GM23248 (cell line): ENCODE measurements at places on chromosomes 2 and 18.

DNA sequence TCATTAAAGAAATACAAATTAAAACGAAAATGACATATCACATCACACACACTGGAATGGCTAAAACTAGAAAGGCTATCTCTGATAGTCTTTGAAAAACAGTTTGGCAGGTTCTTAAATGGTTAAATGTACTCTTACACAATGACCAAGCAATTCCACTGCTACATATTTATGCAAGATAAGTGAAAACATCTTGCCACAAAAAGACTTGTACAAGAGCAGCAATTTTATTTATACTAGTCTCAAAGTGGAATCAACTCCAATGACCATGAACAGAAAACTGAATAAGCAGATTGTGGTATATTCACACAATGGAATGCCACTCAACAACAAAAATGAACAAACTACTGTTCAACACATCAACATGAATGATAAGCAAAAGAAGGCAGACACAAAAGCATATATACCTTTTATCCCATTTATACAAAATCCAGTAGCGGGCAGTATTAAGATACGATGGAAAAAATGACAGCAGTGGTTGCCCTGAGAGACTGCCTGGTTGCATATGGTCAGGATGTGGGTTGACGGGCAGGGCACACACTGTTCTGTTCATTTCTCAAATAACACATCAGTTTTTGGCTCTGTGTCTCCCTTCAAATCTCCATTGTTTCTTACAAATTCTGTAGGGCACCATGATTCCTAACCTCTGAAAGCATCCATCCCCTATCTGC lies 25.4 kb downstream of the SP100 start:
- peak; percentile 54 for DNase-seq

DNA sequence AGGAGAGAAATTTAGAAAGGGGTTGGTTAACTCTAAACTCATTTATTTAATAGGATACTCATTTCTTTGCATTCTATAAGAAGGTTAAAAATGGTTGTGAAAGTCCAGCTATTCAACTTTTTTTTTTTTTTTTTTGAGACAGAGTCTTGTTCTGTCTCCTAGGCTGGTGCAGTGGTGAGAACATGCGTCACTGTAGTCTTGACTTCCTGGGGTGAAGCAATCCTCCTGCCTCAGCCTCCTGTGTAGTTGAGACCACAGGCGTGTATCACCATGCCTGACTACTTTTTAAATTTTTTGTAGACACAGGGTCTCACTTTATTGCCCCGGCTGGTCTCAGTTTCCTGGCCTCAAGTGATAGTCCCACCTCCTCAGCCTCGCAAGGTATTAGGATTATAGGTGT lies 11.9 kb downstream of the ELP2 start:
- no peak for DNase-seq

DNA sequence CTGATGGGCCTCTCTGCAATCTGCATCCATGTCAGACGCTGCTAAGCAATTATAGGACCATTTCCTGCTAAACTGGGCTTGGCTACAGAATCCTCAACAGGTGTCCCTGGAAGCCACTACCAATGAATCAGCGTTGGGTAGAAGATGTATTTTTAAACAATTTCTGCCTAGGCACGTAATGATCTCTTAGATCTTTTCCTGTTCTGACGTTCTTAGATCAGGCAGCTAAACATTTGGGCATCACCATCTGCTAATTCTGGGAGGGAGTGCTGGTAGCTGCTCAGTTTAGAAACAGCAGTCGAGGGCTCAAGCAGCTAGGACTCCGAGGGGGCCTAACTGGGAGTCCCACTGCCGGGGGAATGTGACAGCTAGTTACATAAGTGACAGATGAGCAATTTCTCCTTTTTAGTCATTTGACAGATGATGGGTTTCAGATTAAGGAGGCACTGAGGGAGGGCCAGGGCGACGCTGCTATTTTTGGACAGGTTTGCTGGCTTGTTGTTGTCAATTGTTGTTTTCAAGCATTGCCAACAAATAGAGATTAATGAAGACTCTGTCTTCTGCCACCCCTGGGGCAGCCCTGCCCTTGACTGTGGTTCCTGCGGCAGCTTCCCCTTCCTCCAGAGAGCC lies 92.7 kb downstream of the MRO start:
- DNase-seq = no peak

DNA sequence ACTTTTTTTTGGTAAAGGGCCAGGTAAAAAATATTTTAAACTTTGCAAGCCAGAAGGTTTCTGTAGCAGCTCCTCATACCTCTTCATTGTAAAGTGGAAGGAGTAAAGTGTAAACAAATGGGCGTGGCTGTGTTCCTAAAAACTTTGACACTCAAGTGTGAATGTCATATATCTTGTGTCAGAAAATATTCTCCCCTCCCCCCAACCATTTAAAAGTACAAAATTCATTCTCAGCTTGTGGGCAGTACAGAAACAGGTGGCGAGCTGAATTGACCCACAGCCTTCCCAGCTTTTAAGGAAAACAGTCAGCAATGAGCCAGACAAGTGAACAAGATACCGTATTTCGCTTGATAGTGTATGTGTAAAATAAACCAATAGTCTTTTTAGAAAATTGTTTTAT lies 4.0 kb downstream of the YPEL5 start:
- DNase-seq = no peak

DNA sequence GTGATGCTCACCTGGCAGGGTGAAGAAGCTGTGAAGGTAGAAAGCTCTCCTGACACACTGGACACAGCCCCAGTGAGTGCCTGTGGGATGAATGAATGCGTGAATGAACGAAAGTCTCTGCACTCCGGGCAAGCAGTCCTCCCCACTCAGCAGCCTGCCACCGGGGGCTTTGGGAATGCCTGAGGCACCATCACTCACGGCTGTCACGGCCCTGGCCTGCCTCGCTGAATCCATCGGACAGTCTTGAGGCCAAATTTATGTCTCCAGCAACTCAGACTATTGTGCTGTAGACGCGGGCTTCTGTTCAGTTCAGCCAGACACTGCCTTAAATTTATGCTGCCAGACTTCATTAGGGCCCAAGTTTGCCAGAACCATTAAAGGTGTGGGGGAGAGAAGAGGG lies 62.9 kb upstream of the TEX51 start:
- no peak for DNase-seq

- no peak for DNase-seq
These were observed 18.7 kb upstream of the TFCP2L1 start for GRCh38 chr2:121303531-121304263.

- DNase-seq = no peak
These were observed 154.7 kb downstream of the MAP2 start for GRCh38 chr2:209578394-209579001.

- DNase-seq = no peak
These were observed 493.6 kb upstream of the SETBP1 start for GRCh38 chr18:44187090-44187489.

- DNase-seq = peak; percentile 7
These were observed 325.5 kb downstream of the AGPS start for GRCh38 chr2:177717831-177718618.

GRCh38 chr18:33210575-33211189 lies 229.8 kb downstream of the CCDC178 start:
- DNase-seq = peak; percentile 57

DNA sequence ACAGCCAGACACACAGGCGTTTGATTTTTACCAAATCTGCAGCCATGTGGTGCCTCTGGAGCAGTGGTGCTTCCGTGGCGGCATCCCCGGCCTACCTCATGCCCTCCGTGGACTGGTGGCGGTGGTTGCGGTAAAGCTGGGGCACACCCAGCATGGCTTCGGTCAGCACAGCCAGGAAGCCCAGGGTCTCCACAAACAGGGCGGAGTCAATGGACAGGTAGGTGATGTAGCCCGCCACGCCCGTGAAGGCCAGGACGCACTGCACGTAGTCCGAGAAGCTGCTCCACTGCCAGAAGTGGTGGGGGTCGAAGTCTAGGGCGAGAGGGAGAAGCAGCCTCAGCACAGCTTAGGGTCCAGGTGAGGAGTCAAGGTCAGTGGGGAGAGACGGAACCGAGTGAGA lies 32.4 kb downstream of the SLC66A2 start:
- DNase-seq = no peak

DNA sequence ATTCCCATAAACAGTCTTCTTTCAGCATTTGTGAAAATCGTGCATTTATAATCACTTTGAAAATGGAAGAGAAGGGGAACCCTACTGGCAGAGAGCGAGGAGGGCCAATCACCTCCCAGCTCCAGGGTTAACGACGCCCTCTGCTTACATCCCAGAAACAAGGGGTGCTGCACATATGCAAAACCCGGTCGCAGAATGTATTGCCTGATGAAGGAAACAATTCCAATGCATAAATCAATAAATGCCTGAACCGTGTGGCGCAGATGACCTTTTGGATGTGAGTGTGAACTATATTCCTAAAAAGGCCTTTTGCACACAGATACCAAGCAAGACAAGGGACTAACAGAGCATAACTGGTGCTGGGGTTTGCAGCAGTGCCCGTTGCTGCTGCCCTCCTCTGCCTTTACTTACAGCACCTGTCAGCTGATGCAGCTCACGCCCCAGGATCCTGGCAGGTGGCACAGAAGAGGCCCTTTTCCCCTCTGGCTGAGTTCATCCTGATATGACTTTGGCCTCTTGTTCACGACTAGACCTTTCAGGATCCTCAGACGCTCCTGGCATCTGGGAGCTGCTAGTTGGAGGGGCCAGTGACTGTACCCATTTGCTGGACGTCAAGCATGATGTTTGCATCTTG lies 67.8 kb downstream of the MYT1L start:
- no peak for DNase-seq

GRCh38 chr2:187842978-187843847 lies 289.0 kb upstream of the TFPI start:
- peak; percentile 81 for DNase-seq

GRCh38 chr2:36701391-36701795 lies 4.9 kb downstream of the VIT start:
- no peak for DNase-seq

DNA sequence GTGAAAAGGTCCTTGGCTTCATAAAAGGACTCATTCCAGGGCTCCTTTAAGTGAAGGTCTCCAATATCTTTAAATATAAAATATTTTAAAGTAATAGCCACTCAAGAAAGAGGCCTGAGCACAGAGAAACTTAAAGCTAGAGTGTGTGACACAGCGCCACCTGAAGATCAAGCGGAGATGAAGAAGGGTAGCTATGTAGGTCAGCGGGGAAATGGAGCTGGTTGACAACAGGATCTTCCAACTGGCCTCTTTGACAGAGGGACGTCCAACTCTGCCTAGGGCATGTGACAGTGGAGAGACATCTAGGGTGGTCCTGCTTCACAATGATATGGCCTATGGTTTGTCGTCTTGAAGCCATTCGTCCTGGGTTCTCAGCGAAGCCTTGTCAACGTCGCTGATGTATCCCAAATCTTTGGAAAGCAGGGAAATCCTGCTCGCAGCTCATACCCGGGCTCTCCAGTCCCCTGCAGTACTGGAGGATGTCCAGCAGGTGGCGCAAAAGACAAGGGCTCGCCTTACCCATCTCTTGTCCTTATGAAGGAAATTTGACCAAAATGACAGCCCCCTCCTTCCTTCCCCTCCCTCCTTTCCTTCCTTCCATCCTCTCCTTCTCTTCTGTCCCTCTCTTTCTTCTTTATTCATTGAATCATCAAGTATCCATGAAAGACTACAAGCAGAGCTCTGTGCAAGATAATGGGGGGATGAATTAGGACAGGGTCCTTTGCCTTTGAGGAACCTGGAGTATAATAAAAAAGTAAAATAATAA lies 59.6 kb downstream of the LONRF2 start:
- DNase-seq = peak; percentile 50

- no peak for DNase-seq
These were observed 105.4 kb upstream of the TLK1 start for GRCh38 chr2:171266102-171266501.

DNA sequence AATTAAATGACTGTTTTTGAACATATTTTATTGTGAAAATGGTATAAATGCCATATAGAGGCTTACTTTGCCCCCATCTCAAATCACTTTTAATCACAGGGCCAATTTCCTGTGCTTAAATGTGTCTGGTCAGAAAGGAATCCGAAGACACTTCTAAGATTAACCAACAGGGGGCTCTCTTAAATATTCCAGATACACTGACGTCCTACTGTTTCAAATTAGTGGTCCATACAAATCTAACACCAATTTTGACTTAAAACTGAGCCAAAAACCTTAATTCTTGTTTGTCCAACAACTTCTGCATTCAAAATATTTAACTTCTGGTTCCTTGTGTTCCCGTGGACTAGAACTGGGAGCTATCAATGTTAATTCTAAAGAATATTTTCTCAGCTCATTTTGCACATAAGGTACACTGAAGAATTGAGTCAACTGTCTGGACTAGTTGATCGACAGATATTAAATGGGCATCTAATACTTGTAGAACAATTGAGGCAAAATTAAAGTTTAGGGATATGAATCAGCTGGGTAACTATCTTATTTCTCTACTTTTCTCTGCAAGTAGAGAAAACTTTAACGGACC lies 557.5 kb downstream of the ARHGAP15 start:
- peak; percentile 60 for DNase-seq
